ENCODE measurements at places on chromosomes 4 and X.

DNA sequence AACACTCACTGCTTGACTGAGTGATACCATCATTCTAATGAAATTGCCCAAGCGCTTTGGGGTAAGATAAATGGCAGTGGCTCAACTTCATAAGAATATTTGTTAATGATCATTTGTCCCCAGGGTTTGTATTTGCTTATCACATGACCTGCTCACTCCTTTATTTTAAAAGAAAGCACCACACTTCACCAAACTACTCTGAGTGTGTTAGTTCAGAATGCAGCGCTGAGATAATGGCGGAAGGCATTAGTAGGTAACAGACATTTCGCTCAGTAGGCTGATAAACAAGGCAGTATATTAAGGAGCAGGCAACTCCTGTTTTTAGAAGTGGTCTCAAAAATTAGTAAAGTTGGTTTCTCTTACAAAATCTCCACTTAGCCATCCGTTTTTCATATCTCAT, 1.6 kb downstream of the SNX25 start:
- no peak for DNase-seq

DNA sequence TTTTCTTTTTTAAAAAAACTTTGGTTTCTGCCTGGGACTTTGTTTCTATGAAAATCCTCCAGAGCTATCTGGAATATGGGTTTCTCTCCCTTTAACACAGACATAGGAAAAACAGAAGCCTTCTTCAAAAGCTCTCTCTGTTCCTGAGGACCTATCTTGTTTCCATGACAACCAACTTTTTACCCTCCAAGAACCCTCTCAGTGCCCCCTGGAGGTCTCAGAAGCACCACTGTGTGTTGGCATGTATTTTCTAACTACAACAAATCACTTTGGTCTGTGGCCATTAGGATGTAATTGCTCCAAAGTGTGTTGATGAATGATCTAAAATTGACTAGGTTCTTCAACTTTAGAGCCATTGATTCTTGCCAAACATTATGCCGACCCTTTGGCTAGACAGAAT, 1331.6 kb downstream of the ADGRL3 start:
- DNase-seq: no peak

GRCh38 chr4:32735856-32736590, 2015.9 kb downstream of the PCDH7 start:
- no peak for DNase-seq

GRCh38 chr4:11566444-11567022, 137.8 kb upstream of the HS3ST1 start:
- DNase-seq: peak; percentile 9

GRCh38 chrX:9948406-9948805, 18.8 kb upstream of the CLDN34 start:
- no peak for DNase-seq

DNA sequence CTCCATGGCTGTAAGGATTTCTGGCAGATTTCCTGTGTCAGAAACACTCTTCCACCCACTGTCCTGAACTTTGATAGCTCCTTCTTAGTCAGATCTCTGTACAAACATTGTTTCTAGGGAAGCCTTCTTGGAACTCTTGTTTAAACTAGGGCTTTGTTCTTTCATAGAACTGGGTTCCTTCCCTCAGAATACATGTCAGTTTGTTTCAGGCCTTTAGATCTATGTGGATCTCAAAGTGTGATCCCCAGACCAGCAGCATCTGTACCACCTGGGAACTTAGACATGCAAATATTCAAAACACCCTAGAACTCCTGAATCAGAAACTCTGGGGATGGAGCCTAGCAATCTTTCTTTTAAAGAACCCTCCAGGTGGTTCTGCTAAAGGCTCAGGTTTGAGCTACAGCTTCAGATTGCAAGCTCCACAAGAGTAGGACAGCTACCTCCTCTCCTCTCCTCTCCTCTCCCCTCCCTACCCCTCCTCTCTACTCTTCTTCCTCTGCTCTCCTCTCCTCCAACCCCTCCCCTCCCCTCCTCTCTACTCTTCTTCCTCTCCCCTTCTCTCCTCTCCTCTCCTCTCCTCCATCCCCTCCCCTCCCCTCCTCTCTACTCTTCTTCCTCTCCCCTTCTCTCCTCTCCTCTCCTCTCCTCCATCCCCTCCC, 12.7 kb downstream of the RASSF6 start:
- no peak for DNase-seq

DNA sequence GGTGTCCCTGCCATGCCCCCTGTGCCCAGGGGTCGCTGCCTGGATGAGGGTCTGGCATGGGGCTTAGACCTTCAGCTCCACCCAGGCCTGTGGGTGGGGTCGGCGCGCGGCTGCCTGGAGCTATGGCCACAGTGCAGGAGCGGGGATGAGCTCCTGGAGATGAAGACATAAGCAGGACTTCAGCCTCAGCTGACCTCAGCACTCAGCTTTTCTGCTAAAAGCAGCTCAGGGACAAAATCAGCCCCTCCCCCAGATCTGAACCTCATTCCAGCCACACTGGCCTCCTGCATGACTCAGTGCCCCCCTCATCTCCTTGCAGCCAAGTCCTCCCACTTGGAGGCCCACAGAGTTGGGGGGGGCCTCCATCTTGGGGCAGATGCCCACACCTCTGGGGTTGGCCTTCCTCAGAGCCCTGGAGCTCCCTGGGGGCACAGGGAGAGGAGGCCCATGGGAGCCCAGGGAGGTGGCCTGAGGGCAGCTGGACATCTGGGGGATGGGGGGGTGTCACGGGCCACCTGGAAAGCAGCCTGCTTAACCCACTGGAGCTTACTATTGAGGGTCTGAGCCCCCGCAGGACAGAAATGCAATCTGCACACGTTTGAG, 19.4 kb upstream of the CPLX1 start:
- no peak for DNase-seq

DNA sequence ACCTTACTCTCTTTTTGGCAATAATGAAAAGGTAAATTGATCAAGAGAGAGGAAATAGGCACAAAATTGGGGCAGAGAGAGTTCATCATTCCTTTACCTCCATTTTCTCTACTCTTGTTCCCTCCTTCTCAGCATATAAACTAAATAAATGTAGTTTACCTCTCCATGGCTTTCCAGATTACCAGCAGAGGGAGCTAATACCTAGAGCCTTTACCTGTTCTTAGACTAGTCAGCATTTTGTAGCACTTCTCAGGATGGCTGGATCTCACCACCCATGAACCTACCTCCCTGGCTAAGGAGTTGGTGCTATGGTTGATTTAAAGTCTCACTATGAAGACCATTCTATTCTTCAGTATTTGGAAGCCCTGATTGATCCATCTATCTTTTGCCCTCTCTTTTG, 15.7 kb downstream of the OFD1 start:
- peak; percentile 61 for DNase-seq

- DNase-seq: no peak
Measured at GRCh38 chr4:116847616-116848015, 237.8 kb downstream of the TRAM1L1 start.

DNA sequence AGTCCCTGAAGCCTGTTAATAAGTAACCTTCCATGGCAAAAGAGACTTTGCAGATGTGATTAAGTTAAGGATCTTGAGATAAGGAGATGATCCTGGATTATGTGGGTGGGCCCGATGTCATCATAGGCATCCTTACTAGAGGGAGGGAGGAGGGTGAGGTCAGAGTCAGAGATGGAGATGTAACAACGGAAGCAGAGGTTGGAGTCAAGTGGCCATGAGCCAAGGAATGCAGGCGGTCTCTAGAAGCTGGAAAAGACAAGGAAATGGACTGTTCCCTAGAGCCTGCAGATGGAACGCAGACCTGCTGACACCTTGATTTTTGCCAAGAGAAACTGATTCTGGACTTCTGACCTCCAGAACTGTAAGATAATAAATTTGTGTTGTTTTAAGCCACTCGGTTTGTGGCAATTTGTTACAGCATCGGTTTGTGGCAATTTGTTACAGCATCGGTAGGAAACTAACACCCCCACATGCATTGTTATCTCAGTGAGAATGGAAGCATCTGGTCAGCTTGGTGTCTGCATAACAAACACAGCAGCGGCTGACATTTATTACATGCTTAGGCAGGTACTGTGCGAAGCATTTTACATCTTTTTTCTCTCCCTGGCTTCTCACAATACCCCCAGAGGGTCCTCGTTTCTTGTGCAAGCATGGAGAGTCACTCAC, 55.6 kb downstream of the CLDN34 start:
- no peak for DNase-seq

GRCh38 chrX:137194164-137194563, 160.4 kb upstream of the GPR101 start:
- DNase-seq: peak; percentile 26

- DNase-seq: no peak
Measured at GRCh38 chr4:99668472-99668871, 10.8 kb upstream of the C4orf54 start.

DNA sequence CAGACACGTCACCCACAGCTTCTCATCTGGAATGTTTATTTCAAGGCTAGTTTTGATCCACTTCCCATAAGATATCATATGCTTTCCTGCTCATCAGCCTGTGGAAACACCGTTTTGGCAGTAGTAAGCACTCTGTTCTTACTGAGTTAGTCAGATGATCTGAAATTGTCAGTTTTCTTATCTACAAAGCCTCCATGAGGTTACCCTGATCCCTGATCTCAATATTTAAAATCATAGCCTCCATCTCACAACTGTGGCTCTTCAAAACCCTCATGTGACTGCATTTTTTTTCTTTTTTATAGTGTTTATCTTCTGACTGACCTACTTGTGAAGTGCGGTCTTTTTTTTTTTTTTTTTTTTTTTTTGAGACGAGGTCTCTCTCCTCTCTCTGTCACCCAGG, 22.7 kb downstream of the BST1 start:
- no peak for DNase-seq

DNA sequence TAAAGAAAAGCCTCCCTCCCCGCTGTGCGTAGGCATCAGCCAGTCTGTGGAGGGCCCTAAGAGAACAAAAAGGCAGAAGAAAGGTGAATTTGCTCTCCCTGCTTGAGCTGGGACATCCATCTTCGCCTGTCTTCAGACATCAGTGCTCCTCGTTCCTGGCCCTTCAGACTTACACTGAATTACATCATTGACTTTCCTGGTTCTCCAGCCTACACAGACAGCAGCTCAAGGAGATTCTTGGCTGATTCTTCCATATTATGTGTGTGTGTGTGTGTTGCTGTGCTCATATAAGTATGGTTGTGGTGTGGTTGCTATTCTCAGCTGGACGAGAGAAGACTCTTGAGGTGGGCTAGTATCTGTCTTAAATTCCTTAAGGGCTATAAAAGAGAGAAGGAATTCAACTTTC, 35.5 kb upstream of the CD99L2 start:
- DNase-seq: peak; percentile 8

GRCh38 chr4:104205116-104205515, 289.6 kb downstream of the CXXC4 start:
- DNase-seq: no peak

- DNase-seq: no peak
Measured at GRCh38 chr4:25308306-25308705, 4.3 kb upstream of the ZCCHC4 start.

GRCh38 chrX:48461830-48462229, 8.2 kb downstream of the SLC38A5 start:
- DNase-seq: no peak

GRCh38 chr4:185730849-185731608, 81.0 kb downstream of the SORBS2 start:
- DNase-seq: no peak

GRCh38 chrX:4710618-4711433, 997.4 kb upstream of the PRKX start:
- no peak for DNase-seq

- no peak for DNase-seq
Measured at GRCh38 chr4:128525387-128525786, 237.8 kb upstream of the PGRMC2 start.

- DNase-seq: no peak
Measured at GRCh38 chr4:14792702-14793227, 209.5 kb upstream of the CPEB2 start.

GRCh38 chrX:51834076-51834475, 59.3 kb upstream of the MAGED1 start:
- DNase-seq: peak; percentile 1

DNA sequence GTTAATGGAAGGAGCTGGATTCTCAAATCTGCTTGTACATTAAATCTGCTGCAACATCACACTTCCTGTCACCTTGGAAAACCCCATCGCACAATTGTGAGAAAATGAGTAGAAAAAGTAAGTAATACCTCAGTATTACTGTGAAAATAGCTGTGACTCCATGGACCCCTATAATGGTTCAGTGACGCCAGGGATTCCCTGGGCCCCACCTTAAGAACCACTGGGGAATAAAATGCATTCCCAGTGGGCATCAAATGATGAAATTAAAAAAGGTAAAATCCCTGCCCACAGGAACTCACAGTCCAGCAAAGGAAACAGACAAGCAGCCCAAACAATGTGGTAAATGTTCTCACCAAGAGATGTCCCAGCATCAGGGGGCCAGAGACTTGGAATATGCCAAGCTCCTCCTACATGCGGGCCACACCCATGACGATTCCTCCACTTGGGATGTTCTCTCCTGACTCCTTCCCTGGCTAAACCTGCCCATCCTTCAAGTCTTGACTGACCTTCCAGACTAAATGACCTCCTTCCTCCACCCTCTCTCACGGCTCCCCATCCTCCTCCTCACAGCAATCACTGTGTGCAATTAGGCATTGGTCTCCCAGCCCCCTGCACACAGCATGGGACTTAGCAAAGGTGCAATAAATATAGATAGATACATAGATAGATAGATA, 2.6 kb downstream of the EVC2 start:
- no peak for DNase-seq

GRCh38 chrX:73561801-73562200, 1.2 kb upstream of the CHIC1 start:
- no peak for DNase-seq

DNA sequence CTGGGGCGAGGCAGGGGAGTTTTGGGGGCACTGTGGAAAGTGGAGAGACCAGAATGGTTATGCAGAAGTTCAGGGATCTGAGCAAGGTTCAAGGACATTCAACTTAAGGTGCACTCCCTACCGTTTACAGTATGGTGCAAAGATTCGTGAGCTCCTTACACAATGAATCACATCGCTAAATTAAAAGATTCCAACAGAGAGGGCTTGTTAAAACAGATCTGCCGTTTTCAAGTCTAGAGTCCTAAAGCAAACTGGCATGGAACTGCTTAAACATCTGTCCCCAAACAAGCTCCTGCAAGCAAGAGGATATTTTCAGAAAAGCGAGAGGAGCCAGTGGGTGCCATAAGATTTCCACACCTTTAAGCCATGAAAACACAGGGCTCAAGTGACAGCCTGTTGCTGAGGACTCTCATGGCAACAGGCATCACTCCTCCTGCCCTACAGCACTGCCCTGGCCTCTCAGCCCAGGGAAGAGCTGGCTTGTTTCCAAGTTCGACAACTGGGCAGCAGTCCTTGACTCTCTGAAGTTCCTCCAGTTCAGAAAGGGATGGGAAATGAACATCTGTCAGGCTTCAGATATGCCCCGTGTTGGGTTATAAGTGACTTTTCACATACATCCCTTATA, 10.0 kb downstream of the FAM184B start:
- no peak for DNase-seq

- DNase-seq: no peak
Measured at GRCh38 chrX:41066391-41066790, 18.9 kb upstream of the USP9X start.

DNA sequence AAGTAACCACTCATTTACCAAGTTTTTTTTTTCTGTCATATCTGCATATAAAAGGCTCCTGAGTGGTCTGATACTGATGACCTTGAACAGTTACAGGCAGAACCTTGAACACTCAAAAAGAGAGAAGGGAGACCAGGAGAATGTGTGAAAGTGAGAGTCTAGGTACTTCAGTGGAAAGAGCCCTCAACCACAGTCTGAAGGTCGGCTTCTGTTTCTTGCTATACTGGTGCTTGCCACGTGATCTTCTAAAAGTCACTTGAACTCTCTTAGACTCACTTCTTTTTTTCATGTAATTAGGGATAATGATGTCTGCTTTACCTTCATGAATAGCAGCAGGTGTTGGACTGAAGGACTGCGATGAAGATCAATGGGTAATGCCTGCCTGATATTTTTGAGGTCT, 22.8 kb downstream of the GABRB1 start:
- no peak for DNase-seq

Data from SW480 (cell line).